ENCODE measurements at places on chromosomes 11 and 22.

- no peak for DNase-seq
Measured at GRCh38 chr22:31637891-31638618, 24.0 kb downstream of the PISD start.

DNA sequence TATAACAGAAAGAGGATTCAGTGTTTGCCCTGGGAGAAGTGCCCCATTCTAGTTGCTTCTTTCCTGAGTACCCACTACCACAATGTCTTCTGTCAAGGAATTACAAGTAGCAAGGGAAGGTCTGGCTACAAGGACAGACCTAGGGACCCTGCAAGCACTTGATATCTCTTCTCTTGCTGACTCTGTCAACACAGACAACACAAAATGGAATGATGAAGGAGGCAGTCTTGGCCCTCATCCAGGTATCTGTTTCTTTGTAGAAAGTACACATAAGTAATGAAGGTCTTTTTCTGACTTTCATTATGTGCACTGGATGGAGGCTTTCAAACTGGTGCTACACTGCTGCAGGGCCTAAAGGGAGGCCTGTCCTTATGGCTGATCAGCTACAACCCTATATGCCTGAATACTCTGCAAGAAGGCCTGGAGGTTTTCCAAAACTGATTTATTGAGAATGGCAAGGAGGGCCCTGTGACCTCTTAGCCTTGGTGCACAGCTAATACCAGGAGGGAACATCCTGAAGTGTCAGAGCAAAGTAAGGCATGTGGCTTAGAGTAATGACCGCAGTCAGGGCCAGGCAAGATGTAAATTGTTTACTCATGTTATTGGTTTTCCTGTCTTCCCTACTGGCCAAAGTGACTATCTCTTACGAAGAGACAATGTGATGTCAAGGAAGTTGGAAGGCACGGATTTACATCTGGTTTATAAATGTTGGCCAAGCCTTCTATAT lies 31.2 kb downstream of the GAB2 start:
- no peak for DNase-seq

DNA sequence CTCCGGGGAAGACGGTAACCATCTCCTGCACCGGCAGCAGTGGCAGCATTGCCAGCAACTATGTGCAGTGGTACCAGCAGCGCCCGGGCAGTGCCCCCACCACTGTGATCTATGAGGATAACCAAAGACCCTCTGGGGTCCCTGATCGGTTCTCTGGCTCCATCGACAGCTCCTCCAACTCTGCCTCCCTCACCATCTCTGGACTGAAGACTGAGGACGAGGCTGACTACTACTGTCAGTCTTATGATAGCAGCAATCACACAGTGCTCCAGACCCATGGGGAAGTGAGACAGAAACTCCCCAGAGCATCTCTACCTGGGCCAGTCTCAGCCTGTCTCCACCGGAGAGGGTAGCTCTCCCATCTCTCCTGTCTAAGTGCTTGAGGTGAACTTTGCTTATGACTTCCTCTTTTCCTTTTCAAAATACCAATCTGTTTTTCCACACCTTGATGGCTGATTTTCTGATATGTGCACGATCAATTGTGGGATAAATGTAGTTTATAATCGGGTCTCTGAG lies 48.5 kb upstream of the VPREB1 start:
- DNase-seq: no peak

DNA sequence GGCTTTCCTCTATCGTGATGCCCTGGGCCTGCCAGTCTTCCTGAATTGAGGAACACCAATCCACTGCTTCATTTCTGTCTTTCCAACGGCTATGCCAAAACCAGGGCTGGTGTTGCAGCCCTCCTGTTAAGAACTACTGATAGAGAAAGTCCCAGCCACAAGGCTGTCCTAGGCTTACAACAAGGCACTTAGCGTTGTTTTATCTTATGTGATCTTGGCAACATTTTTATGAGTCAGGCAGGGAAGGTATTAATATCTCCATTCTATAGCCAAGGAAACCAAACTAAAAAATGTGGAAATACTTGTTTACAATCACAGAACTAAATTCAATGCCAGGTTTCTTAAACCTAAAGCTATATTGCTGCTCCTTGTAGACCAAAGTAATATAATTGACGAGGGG lies 89.9 kb upstream of the AMOTL1 start:
- no peak for DNase-seq

DNA sequence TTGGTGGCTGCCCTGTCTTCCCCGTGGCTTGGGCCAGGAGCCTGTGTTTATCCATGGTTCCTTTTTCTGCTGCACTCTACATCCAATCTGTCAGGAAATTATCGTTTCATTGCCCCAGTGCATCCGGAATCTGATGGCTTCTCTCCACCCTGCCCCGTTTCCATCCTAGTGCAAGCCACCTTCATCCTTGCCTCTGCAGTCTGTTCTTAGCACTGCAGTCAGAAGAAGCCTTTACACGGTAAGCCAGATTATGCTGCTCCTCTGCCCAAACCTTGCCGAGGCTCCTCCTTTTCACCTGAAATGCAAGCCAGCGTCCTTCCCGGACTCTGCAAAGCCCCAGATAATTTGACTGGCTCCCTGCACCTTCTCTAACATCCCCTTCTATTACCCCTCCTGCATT lies 45.1 kb downstream of the PARVG start:
- DNase-seq: no peak

GRCh38 chr11:69260622-69261021 lies 33.3 kb upstream of the MYEOV start:
- DNase-seq: no peak

DNA sequence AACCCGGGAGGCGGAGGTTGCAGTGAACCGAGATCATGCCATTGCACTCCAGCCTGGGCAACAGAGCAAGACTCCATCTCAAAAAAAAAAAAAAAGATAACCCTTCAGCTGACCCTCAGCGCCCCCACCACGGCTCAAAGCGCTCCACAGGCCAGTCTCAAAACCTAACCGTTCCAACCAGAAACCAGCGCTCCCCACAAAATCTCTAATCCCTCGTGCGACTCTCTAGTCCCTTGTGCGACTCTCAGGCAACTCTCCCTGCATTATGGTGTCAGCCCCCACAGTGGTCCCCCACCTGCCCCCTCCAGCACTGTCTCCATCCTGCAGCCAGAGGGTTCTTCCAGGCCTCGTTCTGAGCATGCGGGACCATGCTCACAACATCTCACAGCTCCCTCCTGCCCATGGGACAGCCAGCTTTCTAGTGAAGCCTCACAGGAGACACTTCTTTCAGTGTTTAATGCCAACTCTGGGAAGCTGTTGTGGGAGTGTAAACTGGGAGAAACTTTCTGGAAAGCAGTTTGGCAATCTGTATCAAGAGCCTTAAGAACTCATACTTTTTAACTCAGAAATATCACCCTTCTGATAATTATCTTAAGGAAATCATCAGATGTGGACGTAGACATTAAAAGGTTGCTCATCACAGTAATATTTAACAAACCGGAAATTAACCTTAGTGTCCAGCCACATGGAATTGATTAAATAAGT lies 4.2 kb upstream of the RASGRP2 start:
- DNase-seq: no peak

- no peak for DNase-seq
Measured at GRCh38 chr11:29249713-29250112, 767.1 kb downstream of the KCNA4 start.

DNA sequence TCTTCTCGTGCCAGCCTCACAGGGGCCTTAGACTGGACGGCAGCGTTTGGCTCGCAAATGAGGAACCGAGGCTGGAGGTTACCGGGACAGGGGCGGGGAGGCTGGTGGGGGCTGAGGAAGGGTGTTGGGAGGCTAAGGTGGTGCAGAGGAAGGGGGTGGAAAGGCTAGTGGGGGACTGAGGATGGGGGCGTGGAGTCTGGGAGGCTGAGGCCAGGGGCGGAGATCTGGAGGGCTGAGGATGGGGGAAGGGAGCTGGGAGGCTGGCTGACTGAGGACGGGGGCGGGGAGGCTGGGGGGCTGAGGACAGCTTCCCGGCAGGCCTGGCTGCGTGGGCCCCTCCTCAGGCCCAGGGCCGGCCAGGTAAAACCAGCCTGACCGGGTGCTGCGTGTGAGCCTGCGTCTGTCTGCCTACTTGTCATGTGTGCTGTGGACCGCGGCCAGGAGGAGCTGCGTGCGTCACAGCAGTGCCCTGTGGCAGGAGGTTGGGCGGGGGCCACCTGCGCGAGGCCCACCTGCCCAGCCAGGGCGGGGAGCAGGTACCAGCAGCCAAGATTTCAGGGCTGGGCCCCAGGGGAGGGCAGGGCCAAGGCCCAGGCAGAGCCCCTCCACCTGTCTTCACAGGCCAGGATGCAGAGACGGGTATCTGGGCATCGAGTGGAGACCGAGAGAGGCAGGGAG lies 9.4 kb upstream of the PIM3 start:
- no peak for DNase-seq

GRCh38 chr22:28351476-28351875 lies 328.2 kb downstream of the TTC28 start:
- no peak for DNase-seq

GRCh38 chr11:37286890-37287289 lies 688.9 kb upstream of the RAG2 start:
- no peak for DNase-seq

DNA sequence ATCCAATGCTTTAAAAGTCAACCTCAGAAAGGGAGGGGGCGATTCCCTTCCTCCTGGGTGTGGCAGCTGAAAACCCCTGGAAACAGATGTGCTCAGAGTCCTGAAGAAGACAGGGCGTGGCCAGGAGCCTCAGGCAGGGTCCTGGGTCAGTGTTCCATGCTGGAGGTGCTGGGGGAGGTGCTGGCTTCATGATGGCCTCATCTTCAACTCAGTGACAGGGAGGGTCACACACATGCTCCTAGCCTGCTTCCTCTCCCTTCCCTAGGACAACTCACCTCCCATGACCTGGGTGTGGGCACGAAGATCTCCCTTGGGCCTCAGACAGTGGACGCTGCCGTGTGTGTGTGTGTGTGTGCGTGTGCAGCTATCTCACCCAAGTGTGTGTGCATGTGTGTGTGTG lies 245.6 kb upstream of the B3GAT1 start:
- DNase-seq: no peak

GRCh38 chr11:125724125-125724524 lies 22.0 kb upstream of the PATE1 start:
- no peak for DNase-seq

All from stimulated activated CD8-positive, alpha-beta memory T cell treated with anti-CD3 and anti-CD28 coated beads, Interleukin-4, amount 100 ng/mL, for 1 hour (primary cell).